ENCODE measurements at places on chromosomes 4 and X.
A peak's percentile ranks its signal among the peaks of the same experiment; 100 is the strongest.

GRCh38 chr4:89294573-89295269 is 12.9 kb downstream of the GPRIN3 start:
- DNase-seq: no peak

- DNase-seq: no peak
Observed at GRCh38 chr4:40811956-40812355, 62.2 kb downstream of the NSUN7 start.

DNA sequence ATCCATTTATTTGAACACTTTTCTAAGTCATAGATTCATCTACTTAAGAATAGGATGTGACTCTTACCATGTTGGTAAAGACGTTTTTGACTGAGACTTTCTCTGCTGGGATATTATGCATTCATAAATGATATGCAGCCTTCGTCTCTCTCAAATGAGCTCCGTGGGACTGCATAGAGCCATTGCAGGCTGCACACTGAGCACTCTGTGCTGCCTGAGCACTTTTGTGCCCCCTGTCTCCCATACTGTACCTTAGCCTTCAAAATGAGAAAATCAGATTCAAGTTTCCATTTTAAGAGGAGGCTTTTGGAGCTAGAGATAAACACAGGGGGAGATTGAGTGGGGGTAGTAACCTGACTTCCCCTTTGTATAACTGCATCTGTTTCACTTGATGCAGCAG is 433.6 kb downstream of the ZIC3 start:
- DNase-seq: no peak

DNA sequence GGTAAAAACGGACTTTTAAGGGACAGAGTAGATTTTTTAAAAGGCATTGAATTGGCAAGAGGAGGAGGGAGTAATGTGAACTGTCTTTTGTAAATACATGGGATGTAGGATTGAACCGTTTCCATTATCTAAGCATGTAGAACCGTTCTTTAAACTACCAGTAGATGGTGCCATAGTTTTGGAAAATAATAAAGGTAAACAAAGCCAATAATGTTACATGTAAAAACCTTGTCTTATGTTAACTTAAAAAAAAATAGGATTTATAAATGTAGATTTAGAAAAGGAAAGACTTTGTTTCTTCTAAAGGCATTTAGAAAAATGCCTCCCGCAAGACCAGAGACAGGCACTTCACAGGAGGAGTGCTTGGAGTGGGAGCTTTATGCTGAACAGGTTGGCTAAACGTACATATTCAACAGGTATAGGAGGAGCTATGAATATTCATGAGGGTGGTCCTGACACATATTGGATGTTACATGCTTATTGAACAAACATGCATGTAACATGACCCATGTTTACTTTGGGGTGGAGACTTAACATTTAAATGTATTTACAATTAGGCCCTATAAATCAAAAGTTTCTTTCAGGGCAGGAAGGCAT is 45.5 kb upstream of the FAM241A start:
- peak; percentile 71 for DNase-seq

GRCh38 chr4:120753854-120754253 is 168.7 kb downstream of the PRDM5 start:
- no peak for DNase-seq

DNA sequence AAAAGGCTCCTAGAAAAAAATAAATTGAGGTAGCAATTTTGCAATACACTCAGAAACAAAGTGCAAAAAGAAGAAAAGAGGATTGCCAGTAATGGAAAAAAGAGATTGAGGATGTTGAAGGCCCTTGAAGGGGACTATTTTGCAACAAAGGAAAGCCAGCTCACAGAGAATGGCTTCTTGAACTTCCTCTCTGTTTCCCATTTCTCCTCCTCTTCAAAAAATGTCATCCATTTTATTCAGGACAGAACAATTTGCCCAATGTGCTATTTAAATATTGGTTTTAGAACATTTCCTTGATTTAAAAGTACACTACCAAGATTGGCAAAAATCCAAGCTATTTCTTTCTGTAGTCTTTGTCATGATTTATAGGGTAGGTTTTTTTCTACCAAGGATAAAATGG is 60.2 kb downstream of the GASK1B start:
- no peak for DNase-seq

DNA sequence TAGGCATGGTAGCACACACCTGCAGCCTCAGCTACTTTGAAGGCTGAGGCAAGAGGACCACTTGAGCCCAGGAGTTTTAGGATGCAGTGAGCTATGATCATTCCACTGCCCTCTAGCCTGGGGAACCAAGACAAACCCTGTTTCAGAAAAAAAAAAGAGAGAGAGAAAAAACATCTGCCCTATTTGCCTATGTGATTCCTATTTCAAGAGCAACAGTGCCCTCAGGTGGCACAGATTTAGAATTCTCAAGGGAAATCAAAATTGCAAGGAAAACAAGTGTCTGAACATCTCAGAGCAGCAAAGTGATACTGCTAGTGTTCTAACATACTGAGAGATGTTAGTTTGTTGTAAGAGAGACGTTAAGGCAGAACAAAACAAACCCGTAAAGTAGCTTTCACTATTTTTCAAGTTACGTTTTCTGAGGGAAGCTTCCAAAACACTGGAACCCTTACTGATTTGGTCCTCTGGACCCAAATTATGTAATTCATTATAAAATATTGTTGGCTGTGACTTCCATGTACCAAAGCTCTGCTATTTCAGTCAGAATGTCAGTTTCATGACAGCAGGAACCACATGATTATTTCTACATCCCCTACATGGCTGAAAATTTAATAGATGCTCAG is 7.9 kb downstream of the BDH2 start:
- DNase-seq: peak; percentile 71
